IMR-90 (cell line): ENCODE measurements at places on chromosomes 7 and 10. TPM values are rescaled to one million over a fixed set of nuclear protein-coding genes. Genes with fewer than 3 reads are reported as not detected.
A peak's percentile ranks its signal among the peaks of the same experiment; 100 is the strongest.

Gene C10orf105
- under 0.01 TPM in 1 of 2 replicates, not detected in the other for total RNA-seq

Gene CAV1
- 1,496 and 1,592 TPM in 2 replicates for total RNA-seq

DNA sequence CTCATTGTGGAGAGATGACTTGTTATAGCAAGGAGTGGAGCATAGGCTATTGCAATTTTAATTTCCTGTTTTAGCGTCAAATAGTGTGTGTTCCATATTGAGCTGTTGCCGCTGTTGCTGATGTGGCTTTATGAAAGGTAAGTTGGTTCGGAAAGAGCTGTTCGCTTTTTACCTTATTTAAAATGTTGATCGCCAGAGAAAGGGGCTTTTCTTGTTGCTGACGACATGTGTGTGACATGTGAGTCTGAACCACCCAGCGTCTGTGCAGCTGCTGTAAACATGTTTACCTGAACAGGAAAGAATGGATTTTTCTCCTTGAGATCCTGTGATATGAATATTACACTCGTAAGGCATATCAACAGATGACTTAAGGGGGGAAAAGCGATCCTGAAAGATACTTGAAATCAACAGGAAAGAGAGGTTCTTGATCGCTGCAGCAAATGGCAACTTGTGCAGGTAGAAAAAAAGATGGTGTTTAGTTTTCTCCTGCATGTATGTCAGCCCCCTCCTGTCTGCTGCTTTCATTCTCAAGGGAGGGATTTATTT, 2.5 kb downstream of the ZEB1 start:
- peak; percentile 24 for DNase-seq

- DNase-seq = peak; percentile 3
Measured at GRCh38 chr7:1951159-1951536, 281.1 kb downstream of the ELFN1 start.

Gene TCF7L2
- 1.3 and 1.7 TPM in 2 replicates for total RNA-seq

Gene MYO1G
- under 0.01 TPM in 2 replicates for total RNA-seq

Gene KAZALD1
- 8.1 and 9.1 TPM in 2 replicates for total RNA-seq

- DNase-seq = no peak
Measured at GRCh38 chr7:36806891-36807290, 82.6 kb upstream of the AOAH start.

Gene CD36
- total RNA-seq = 0.54 and 0.56 TPM in 2 replicates

Gene PKD1L1
- under 0.01 TPM in 2 replicates for total RNA-seq

DNA sequence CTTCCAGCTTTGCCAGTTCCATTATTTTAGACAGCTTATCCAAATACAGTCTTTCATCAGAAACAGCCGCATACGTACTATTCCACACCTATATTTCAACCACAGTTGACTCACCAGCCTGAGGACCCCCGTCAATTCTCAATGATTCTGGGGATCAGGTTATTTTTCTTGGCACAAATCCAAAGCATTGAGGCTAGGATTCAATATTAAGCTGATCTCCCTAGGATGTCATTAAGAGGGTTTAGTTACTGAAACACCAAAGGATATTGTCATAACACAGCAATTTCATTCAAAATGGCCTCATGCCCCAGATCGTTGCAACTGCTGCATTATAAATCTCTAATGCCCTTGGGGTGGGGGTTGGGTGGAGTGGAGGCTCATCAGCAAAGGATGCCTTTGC, 214.6 kb downstream of the PTEN start:
- DNase-seq = no peak

Gene GRK5
- total RNA-seq = 11.9 and 12.9 TPM in 2 replicates

DNA sequence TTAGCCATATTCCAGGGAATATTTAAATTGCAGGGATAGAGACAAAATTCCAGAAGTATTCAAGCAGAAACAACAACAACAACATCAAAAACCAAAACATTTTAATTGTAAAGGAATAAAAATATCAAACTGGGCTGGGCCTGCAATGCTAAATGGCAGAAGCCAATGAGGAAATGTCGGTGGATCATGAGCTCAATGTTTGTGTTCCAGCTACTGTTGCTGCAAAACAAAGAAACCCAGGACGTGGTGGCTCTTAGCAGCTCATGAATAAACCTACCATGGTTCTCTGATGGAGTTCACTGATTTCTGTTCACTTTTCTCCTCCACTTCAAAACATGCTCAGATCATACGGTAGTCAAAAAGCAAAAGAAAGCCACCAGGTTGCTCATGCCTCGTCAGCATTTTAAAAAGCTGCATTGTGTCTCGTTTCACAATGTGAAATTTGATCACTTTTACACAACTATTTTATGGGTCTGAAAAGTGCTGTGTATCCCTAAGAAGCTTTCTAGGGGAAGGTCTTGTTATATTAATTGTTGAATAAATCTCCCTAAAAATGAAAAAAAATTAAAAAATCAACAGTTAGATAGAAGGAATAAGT, 54.0 kb downstream of the ASNS start:
- DNase-seq = no peak

DNA sequence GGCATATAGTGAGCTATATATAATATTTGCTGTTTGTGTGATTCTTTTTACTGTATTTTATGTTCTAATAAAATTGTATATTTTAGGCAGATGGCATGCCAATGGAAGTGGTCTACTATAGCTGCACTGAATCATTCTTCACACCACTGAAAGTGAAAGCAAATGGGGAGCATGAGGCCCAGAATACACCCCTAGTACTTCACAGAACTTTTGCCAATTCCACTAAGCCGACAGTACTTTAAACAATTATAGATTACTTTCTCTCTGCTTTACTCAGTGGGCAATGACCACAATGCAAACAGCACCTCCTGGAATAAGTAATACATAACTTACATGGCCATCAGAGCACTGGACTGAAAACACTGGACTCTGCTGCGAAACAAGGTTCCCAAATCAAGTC, 70.2 kb downstream of the ANKRD26 start:
- peak; percentile 2 for DNase-seq

GRCh38 chr7:93856323-93856722, 34.2 kb downstream of the TFPI2 start:
- peak; percentile 0 for DNase-seq

Gene ACSL5
- 1.1 and 1.3 TPM in 2 replicates for total RNA-seq

- DNase-seq = no peak
Measured at GRCh38 chr7:3175285-3175902, 125.7 kb upstream of the SDK1 start.

- DNase-seq = no peak
Measured at GRCh38 chr7:71598553-71598952, 466.6 kb downstream of the GALNT17 start.

GRCh38 chr10:7441403-7442147, 30.7 kb upstream of the SFMBT2 start:
- no peak for DNase-seq

DNA sequence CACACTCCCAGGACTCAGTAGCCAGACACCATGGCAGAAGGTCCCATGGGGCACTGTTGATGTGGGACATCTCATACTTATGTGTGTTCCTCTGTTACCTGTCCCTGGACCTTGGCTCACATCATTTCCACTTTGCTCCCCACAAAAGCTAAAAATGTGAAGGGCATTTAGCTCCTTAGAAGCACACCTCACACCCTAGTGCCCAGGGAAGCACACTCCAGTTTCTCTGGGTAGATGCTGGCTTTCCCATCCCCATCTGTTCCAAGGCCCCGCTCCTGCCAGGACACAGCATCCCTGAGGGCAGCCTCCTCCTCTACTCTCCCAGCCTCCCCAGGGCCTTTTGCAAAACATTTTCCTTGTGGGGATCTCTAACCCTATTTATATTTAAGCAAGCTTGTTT, 572.4 kb upstream of the MGMT start:
- no peak for DNase-seq

GRCh38 chr7:50660040-50660829, 95.0 kb upstream of the DDC start:
- DNase-seq = no peak

GRCh38 chr7:106114716-106115383, 2.7 kb upstream of the SYPL1 start:
- no peak for DNase-seq

DNA sequence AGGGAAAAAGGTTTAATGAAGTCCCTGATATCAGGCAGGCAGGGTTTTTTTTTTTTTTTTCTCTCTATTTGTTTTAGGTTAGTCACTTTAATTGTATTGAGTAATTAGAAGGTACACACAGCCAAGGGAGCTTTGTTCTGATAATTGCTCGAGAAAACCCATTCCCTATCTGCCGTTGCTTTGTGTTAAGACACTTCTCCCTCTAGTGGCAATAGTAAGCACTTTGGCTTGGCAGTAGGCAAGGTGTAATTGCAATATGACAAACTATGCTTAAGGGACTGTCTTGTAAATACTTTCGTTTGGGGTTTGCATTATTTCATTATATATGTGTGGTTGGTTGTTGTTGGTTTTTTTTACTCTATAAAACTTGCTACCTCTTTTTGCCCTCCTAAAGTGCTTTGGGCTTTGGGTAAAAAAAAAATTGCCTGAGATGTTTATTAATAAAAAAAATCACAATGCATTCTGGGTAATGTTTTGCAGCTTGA, 113.4 kb downstream of the BTRC start:
- DNase-seq = peak; percentile 78

DNA sequence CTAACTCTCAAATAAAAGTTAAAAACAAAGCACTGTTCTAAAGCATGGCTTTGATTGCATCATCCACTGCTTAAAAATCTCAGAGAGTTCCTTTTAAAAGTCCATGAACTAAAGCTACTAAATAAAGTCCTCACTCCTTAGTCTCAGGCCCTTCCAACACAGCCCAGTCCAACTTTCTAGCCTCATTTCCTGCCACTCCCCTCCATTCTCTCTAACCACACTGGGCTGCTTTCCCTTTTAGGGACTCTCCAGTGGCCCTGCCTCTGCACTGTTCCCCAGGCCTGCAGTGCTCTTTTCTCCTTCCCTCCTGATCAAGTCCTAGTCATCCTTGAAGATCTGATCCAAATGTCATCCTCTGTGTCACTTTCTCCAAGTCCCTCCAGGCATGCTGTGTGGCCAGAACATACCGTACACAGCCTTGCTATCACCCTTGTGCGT, 56.9 kb upstream of the PPP1R3C start:
- DNase-seq = peak; percentile 54

GRCh38 chr10:118458957-118459641, 117.0 kb upstream of the FAM204A start:
- DNase-seq = no peak

Gene DRGX
- total RNA-seq = not detected in 2 replicates

Gene AASS
- 12.9 and 15.0 TPM in 2 replicates for total RNA-seq

GRCh38 chr7:20114468-20114867, 102.7 kb downstream of the MACC1 start:
- DNase-seq = no peak

Gene ECHS1
- 60.8 and 71.1 TPM in 2 replicates for total RNA-seq

Gene MMP21
- total RNA-seq = not detected in 2 replicates

Gene CCL24
- not detected in 2 replicates for total RNA-seq

Gene CFTR
- total RNA-seq = under 0.01 and 0.18 TPM in 2 replicates

DNA sequence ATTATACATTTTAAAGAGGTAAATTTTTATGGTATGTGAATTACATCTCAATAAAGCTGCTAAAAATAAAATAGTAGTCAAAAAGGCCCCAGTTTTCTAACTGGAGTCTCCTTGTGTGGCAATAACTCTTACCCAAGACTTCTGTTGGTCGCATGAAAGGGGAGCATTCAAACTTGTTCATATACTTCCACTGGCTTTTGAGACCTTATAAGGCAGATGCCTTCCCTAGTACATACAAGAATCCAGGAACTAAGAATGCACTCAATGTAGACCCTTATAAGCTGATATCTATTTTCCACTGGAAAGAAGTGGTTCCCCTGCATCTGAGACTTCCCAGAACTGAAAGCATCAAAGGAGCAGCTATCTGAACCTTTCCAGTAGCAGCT, 13.0 kb downstream of the BCAP29 start:
- no peak for DNase-seq

DNA sequence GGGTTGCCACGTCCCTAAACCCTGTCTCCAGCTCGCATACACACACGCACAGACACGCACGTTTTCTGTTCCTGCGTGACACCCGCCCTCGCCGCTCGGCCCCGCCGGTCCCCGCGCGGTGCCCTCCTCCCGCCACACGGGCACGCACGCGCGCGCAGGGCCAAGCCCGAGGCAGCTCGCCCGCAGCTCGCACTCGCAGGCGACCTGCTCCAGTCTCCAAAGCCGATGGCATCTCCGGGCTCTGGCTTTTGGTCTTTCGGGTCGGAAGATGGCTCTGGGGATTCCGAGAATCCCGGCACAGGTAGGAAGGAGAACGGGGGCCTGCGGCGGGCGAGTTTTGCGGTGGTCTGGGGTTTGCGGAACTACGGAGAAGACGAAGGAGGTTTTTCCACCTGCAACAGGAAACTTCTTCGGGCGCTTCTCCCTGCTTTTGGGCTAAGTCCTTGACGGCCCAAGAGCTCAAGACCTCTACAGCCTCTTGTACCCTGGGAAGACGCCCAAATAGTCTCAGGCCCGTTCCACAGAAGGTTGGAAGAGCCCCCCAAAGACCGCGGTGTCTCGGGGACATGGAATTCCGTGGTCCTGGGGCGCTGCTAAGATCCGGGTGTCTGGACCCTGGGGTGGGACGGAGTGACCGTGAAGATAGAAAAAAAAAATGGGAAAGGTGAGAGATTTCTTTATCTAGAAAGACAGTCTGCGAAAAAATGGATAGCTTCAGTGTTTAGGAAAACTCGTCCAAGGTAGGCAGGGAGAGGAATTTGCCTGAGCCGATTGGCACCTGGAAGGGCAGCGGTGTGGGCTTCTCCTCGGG, at the start of gene GAD2:
Gene GAD2, plus strand, starts transcription at position 190 of the 811 bp plus-strand sequence. Its CDS starts 36 bp downstream, at position 226.
- no peak for DNase-seq

Gene CEP55
- 23.5 and 30.8 TPM in 2 replicates for total RNA-seq

DNA sequence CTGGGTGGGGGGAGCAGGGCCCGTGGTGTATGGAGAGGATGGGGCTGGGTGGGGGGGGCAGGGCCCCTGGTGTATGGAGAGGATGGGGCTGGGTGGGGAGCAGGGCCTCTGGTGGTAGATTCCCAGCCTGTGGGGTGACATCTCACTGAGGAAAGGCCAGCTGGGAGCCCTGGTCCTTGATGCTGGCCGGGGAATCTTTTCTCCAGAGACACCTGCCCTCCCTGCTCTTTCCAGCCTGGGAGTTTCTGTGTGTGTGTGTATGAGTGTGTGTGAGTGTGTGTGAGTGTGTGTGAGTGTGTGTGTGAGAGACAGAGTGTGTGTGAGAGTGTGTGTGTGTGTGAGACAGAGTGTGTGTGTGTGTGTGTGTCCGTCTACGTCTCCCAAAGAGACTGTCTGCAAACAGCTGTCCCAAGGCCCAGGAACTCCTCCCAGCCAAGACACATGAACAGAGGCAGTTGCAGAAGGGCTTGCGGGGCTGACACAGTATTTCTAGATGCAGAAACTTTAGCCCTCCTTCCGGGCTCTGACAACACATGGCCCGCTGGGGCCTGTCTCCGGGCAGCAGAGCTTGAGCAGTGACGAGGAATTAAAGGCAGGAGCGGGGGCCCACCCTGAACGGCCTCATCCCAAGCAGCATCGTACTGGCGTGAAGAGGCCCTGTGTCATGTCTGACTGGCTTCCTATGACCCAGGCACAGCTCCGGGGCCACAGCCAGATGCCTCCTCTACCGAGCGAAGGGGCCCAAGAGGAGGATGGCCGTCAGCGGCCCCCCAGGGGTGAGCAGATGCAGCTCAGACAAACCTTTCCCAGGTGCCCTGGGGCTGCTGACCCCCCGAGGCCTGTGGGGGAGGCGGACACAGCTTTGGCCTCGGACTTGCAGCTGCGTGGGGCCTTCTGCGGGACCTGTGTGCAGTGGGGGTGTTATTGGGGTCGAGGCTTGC, 24.3 kb downstream of the FAM20C start:
- no peak for DNase-seq

Gene GPR15LG
- not detected in 2 replicates for total RNA-seq

- DNase-seq = no peak
Measured at GRCh38 chr7:129169171-129169671, 19.2 kb upstream of the SMO start.

Gene KLLN
- total RNA-seq = 0.36 and 0.56 TPM in 2 replicates
